ENCODE measurements at places on chromosomes 2 and 18.

GRCh38 chr2:241393524-241394196 is 37.6 kb downstream of the FARP2 start:
- DNase-seq: no peak

DNA sequence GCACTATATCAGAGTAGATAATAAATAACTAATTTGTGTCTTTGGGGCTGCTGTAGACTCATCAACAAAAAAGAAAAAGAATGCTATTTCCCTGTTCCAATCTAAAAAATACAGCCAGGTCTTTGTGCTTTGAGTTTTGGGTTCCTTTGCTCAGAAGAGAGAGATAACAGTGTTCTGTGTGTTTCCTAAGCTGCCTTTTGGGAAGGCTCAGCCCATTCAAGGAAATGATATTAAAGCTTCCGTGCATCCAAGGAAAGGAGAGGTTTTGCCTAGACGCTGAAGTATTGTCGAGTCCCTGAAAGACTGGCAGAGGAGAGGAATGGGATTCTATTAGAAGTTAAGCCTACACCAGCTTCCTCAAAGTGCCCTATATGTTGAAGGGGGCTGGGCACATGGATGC is 25.8 kb upstream of the LRP2 start:
- DNase-seq: no peak

DNA sequence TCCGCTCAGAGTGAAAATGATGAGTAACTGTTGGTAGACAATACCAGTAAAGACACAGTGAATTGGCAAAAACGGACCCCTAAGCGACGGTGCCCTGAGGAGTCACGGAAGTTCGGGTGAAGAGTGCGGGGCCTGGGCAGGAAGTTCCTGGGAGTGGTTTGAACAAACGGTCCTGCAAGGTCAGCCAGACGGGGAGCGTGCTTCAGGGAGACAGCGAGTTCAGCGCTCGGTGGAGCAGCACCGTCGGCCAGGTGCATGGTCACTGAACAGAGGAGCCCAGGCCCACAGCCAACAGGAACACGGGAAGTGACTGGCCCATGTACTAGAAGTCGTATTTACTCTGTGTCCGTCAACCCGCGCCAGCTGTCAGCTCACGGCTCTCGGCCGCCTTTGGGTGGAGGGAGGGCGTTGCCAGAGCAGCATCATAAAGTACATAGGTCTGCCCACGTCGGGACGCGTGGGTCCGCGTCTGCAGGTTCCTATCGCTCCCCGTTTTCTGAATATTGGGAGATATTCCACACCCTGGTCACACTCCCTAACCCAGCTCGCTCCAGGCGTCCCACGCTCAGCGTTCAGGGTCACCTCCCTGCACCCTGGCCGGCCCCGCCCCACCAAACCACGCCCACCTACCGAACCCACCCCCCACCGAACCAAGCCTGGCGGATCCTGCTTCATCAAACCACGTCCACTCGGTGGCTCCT is 75.6 kb upstream of the UXS1 start:
- no peak for DNase-seq

- no peak for DNase-seq
Observed at GRCh38 chr2:85628658-85629057, 12.7 kb downstream of the USP39 start.

GRCh38 chr2:97724073-97724410 is 10.7 kb downstream of the ZAP70 start:
- DNase-seq: no peak

DNA sequence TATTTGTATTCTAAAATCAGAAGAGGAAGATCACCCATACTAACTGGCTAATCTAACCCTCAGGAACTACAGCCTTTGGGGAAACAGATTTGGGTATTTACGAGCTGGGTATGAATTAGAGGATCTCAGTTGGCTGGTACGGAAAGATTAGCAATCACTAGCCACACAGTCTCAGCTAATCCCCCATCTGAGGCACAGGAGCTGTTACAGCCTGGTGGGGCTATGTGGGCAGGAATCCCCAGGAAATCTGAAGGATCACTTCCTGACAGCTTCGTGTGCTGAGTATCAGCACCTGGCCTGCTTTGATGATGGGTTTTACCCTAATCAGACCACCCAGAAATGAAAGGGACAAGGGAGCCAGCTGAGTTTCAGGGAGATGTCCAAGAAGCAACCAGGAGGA is 206.3 kb downstream of the AFF3 start:
- no peak for DNase-seq

DNA sequence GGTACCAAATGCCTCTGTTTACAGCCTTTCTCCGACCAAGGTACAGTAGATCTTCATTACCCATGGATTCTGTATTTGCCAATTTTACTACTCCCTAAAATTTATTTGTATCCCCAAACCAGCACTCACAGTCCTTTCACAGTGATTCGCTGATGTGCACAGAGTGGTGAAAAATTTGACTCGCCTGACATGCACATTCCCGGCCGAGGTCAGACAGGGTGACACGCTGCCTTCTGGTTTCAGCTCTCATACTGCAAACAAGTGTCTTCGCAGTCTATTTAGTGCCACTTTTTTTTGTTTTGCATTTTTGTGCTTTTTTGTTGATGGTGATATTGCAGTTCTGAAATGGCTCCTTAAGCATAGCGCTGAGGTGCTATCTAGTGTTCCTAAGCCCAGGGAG is 71.0 kb downstream of the MAPK4 start:
- DNase-seq: no peak

GRCh38 chr18:8513249-8513648 is 96.0 kb upstream of the RAB12 start:
- DNase-seq: no peak

GRCh38 chr2:219444566-219445091 is 10.0 kb downstream of the SPEG start:
- no peak for DNase-seq

All from activated CD8-positive, alpha-beta memory T cell treated with anti-CD3 and anti-CD28 coated beads for 1 hour (primary cell).